NCI-H1105 treated with DMSO at 0.1 percent for 48 hours (cell line): ENCODE measurements at places on chromosomes 7 and 10.

DNA sequence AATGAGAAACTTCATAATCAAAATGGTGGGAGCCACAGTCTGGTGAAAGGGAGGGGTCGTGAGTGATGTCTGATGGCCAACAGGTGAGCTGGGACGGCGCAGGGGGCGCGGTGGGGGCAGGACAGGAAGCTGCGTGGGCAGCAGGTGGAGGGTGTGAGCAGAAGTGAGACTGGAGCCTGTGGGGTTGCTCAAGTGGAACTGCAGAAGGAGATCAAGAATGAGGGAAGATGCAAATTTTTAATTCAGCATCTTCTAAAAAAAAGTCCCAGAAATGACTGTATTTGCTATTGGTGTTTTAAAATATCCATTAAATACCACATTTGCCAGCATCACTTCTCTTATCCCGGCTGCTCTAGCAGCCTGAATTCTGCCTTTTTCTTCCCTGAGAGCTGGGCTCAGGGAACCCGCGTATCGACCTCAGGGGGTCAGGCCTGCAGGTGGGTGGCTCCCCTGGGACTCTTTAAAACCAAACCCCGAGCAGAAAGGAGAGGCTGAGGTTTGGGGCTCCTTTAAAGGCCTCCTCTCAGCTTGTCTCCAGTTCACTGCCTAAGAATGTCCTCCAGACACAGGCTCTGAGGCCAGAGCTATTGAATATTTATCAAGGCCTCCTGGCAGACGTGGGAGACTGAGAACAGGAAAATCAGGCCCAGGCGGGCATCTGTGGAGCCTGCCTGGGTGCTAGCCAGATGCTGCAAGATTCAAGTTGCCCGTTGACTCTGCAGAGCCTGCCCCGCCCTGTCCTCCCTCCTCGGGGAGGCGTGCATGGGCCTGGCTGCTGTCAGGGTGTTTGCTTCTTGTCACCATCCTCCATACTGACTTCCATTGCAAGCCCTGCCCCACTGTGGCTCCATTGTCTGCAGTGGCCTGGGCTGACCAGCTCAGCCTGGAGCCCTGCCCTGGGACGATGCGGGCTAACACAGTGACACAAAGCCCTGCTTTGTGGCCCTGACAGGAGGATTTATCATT is 53.9 kb downstream of the SYPL1 start:
- peak; percentile 61 for DNase-seq

GRCh38 chr10:44607116-44607515 is 222.2 kb upstream of the CXCL12 start:
- DNase-seq, result no peak

DNA sequence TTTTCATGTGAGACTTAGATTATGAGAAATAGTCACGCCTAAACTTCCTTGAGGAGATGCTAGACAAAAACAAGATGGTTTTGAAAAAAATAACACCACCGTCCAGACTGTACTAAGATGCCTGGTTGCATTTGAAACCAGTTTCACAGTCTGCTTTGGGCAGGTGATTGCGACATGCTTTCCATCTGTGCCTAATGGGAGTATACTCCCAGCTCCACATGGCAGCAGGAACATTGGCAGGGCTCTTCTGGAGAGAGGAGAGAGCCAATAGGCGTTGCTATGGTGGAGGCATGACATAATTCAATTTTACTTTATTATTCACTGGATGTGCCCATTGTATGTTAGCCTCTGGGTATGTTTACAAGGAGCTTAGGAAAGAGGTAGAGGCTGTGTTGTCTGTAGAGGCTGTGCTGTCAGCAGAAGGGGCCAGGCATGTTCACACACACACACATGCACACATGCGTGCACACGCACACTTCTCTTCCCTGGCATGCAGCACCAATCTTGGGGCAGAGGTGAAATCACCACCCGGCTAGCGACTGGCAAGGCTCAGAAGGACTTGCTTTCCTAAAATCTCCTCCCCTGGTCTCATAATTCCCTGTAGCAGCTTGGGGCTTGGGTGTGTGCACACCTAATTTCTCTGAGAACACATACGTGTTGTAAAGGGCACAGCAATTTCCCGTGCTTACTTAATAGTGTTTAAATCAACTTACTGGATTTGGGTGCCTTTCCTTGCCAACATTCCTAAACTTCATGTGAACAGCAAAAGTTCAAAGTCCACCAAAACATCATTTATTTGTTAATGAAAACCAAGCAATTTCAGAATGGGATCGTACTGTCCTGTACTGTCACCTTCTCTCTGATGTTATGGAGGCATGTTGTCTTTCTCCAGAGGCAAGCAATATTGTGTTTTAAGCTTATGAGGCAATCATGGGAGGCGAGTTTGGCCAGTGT is 162.1 kb downstream of the TCF7L2 start:
- DNase-seq, result no peak

DNA sequence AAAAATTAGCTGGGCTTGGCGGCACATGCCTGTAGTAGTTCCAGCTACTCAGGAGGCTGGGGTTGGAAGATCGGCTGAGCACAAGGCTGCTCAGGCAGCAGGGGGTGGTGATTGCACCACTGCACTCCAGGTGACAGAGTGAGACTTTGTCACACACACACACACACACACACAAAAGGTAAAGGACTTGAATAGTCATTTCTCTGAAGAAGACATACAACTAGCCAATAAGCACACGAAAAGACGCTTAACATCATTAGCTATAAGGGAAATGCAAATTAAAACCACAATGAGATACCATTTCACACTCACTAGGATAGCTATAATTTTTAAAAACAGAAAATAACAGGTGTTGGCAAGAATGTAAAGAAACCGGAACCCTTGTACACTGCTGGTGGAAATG is 48.6 kb downstream of the HIP1 start:
- DNase-seq, result no peak

- DNase-seq, result no peak
Measured at GRCh38 chr10:30840395-30841050, 191.1 kb downstream of the ZNF438 start.

GRCh38 chr10:117884093-117884492 is 162.6 kb downstream of the RAB11FIP2 start:
- no peak for DNase-seq

DNA sequence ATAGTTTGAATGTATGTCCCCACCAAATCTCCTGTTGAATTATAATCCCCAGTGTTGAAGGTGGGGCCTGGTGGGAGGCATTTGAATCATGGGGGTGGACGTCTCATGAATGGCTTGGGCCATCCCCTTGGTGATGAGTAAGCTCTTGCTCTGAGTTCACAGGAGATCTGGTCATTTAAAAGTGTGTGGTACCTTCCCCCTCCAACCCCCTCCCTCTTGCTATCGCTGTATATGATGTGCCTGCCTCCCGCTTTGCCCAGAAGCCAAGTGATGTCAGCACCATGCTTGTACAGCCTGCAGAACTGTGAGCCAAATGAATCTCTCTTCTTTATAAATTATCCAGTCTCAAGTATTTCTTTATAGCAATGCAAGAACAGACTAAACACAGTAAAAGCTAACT is 103.0 kb downstream of the CNOT4 start:
- no peak for DNase-seq

GRCh38 chr7:131908714-131909113 is 352.3 kb upstream of the PODXL start:
- no peak for DNase-seq

- DNase-seq, result peak; percentile 90
Measured at GRCh38 chr7:20828947-20829346, 42.3 kb upstream of the SP8 start.

DNA sequence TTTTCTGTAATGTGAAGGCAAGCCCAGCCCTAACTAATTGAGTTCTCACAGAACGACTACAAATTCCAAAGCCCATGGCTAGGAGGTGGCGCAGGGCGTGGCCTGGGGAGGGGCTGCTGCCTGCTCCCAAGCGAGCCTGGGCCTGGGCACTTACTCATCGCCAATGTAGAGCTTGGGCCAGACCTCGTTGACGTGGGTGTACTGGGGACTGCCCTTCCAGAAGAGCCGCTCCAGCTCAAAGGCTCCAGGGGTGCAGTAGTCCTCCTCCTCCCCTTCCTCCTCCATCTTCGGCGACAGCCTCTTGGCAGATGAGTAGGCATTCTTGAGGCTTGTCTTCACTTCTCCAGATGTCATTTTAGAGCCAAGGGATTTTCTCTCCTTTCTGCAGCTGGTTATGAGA is 53.3 kb upstream of the SAMD8 start:
- no peak for DNase-seq

GRCh38 chr7:47962262-47962661 is 14.0 kb upstream of the PKD1L1 start:
- DNase-seq, result no peak

DNA sequence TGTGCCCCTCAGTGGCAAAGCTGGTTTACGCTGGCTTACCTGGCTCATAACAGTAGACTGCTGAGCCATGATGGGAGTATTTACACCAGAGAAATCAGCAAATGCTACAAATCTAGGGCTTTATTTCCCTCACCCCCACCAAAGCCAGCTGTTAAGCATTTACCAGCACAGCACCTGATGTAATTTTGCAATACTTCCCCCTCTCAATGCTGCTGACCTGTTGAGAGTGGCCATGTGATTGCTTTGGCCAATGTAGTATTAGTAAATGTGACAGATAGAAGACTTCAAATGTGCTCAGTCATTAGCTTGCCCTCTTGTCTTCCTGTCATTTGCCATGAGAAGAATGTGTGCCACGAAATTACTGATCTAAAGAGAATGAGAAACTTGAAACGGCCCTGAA is 46.6 kb downstream of the HERPUD2 start:
- no peak for DNase-seq

GRCh38 chr10:43076311-43076875 is 476 bp upstream of the RET start:
- DNase-seq, result peak; percentile 2
